Dorsolateral prefrontal cortex (tissue), 122 donors: ENCODE measurements at places on chromosomes 7 and 10.
A peak's percentile ranks its signal among the peaks of the same experiment; 100 is the strongest.

DNA sequence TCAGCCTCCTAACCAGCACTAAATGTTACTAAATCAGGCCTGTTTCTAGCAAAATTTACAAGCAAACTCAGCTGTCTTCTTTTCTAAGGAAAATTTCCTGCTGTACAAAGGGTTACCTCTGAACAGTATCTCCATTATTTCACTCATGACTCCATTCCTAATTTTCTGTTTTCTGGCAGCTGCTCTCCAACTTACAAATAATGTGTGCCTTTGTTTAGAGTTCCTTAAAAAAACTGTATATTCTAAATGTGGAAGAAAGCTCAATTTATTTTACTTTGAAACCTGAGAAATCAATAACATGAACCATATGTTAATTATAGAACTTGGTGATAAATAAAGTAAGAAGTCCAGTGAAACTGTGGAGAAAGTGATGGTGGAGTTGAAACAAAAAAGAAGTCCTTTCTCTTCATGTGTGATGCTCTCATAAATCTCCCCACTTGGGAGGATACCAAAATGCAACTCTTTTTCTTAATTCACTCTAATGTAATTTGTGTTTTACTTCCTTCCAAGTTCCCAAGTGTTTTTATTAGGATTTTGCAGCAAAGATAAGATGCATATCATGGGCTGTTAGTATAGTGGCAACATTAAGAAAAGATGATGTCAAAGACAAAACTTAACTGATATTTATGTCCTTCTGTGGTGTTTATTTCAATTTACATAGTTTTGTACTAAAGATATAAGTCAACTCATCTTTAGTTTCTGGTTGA lies 74.8 kb downstream of the CDK6 start:
- DNase-seq, result no peak

DNA sequence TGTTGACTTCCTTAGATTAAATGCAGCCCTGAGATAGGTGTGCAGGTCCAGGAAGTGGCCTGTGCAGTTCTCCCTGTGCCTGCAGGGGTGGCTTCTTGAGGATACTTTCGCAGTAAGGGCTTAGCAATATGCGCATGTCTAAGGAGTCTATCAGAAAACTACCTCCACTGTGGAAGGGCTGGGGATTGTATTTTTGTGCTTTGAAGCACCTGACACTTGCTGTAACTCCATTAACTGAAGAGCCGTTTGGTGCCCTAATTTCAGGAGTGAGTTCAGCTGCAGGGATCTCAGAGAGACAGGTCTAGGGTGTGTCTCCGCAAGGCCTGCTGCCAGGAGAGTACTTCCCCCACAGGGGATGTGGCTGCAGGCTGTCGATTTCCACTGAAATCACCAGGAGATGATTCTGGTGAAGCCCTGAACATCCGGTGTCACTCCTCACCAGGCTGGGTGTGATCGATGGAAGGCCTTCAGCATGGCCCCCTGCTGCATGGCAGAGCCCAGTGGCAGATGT lies 35.5 kb downstream of the IKZF1 start:
- DNase-seq, result no peak

DNA sequence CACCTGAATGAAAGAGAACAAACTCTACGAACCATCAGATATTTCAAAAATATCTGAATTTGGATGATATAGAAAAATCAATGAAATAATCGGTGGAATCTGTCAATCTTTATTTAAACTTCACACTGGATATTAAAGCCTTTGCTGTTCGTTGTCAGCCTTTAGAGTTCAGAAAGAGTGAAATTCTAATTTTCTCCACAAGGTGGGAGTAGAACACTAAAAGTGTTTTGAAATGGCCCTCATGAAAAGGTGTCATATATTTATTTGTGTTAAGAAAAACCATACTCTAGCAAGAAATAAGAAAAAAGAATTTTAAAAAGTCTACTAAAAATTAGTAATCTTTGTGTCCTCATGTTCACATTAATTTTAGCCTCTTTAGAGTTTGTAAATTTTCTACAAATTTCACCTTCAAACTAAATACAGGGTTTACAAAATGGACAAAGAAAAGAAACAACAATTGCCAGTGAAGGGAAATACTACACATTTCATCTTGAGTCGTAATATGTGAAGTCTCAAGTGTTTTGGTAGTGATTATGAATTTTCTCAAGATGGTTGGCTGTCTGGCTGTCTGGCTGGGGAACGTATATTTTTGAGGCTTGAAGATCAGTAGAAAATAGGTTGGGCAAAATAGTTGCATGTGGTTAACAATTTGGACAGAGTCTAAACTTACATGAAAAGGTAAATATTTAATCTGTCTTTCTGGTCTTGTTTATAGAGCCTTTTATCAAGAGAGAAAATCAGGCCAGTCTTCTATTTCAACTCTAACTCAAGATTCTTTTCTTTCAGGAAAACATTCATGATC lies 43.7 kb downstream of the DNAJB9 start:
- DNase-seq, result no peak

GRCh38 chr7:101935521-101936141 lies 118.2 kb downstream of the CUX1 start:
- no peak for DNase-seq

DNA sequence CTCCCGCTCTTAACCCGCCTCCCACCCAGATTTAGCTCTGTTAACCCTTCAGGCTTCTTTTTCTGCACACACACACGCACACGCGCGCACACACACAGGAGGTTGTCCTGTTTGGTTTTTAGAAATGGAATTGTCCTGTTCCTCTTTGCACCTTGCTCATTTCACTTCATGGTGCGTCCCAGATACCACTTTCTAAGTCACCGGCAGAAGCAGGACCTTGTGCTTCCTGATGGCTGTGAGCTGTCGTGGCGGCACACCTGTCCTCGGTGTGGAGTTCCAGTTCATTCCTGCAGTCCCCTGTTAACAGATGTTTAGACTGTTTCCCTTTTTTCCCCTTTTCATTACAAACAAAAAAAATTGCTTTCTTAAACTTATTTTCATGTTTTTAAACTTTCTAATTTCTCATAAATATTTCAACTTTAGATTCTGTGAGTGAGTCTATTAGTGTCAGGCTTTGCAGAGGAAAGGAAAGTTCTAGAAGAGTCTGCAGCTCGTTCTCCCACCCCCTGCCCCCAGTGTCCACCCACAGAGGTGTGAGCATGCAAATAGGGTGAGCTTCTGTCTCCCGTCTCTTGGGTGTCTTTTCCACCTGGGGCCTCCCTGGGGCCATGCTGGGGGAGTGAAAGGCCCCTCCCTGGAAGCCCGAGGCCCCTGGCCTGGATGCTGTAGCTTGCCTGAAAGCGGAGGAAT lies 85.5 kb downstream of the LHPP start:
- DNase-seq, result no peak

DNA sequence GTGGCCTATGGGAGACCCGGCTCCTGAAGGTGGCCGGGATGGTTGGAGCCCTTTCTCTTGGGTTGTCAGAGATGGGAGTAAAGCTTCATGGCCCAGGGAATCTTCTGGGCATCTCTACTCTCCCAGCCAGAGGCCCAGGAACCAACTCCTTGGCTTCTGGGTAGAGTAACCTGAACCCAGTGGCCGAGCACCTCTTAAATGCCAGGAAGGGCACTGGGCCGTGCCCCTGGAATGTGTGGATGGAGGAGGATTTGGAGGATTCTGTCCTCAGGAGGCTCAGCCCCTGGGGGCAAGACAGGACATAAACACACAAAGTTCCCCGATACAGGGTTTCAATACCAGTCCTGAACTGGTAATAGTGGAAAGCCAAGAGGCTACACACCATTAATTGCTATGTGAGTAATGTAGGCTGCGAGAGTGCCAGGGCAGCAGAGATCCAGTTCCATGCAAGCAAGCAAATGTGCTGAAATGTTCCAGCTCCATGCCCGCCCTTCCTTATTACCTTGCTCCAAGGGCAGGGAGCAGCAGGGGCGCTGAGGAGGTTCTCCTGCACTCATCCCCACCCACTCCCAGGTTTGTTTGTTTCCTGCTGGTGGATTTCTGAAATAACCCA lies 1.2 kb downstream of the PALD1 start:
- DNase-seq, result no peak

- no peak for DNase-seq
These were observed 153.4 kb upstream of the KLF14 start for GRCh38 chr7:130887182-130887956.

DNA sequence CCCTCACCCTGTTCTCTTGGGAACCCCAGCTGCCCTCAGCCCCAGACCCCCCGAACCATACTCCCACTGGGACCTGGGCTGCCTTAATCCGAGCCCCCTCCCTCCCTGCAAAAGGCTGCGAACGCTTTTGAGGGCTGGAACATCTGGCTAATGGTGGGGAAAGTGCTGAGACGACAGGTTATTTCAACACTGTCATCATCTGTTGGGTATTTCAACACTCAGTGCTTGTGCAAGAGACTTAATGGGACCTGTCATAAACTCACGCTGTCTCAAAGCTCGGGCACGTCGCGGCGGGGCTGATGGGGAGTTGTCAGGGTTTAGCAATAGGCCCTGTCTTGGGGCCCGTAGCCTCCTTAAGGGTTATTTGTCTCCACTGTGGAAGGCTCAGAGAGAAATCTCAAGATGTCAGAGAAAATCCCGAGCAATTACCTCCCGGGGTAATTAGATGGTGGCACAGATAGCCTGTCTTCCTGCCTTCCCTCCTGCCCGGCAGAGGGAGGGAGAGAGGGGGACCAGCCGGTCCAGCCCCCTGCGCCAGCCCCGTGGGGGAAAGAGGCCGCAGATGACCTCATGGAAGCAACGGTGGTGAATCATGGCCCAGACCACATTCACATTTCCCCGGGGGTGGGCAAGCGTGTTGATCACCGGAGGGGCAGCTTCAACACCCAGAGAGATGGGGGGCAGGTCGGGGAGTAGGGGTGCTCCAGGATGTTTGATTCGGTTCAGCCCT lies 88.7 kb upstream of the MYL10 start:
- DNase-seq, result no peak

DNA sequence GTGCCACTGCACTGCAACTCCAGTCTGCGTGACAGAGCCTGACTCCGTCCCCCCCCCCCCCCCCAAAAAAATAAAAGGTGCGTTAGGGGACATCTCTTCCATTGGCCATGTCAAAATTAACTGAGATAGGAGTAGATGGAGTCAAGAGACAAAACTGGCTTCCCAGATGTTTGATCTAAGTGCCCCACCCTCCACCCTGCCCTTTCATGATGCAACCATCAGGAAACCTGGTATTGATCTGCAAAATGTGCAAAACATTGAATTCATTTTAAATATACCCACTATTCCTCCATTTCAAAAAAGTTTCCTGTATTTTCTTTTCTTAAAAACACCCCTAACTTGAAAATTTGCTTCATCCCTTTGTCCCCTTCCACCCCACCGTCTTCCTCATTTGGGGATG lies 17.5 kb downstream of the ARID5B start:
- DNase-seq, result no peak

GRCh38 chr7:91114232-91114631 lies 150.0 kb upstream of the FZD1 start:
- DNase-seq, result no peak

DNA sequence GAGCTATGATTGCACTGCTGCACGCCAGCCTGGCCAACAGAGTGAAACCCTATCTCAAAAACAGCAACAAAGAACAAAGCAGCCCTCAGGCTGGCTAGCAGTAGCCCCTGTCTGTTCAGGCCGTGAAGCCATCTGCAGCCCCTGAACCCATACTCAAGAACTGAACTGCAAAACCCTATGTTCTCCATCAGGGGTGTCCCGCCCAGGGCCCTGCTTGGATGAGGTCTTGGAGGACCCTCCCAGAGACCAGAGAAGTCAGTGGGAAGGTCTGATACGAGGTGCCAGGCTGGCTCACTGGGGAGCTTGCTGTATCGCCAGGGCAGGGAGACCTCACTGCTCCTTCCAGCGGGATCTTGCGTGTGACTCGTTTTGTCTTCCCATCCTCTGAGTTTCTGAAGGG lies 39.3 kb downstream of the RBM17 start:
- no peak for DNase-seq

DNA sequence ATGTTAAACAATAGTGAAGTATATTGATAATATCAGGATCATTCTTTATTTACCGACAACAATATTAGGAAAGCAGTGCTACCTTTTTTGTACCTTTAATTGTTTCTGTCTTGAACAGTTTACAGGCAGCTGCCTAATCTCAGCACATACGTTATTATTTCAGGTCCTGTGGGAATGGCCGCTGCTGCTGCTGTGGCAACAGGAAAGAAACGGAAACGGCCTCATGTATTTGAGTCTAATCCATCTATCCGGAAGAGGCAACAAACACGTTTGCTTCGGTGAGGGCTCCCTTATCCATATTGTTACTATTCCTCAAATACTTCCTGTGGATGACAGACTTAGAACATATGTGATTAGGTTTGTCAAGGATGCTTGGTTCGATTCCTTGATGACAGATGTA lies 59.7 kb downstream of the NRF1 start:
- DNase-seq, result no peak

DNA sequence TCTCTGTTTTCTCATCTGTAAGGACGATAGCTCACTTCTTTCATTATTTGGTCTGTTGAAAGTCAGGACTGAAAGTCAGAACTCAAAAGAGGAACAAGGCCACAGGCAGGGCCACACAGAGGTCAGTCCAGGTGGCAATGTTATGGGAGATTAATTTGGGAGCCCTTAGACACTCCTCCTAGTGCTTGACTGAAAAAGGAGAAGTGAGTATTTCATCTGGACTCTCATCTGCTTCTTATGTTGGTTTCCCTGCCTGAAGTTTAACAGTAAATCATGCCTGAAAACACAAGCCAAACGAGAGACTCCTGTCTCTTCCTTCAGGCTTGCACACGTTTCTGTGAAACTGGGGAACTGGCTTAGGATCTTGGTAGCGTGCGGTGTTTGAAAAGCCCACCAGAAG lies 248.5 kb downstream of the BUB3 start:
- no peak for DNase-seq

GRCh38 chr7:148385009-148385682 lies 205.4 kb upstream of the C7orf33 start:
- peak; percentile 71 for DNase-seq

- no peak for DNase-seq
These were observed 64.6 kb downstream of the ALOX5 start for GRCh38 chr10:45438466-45439090.

DNA sequence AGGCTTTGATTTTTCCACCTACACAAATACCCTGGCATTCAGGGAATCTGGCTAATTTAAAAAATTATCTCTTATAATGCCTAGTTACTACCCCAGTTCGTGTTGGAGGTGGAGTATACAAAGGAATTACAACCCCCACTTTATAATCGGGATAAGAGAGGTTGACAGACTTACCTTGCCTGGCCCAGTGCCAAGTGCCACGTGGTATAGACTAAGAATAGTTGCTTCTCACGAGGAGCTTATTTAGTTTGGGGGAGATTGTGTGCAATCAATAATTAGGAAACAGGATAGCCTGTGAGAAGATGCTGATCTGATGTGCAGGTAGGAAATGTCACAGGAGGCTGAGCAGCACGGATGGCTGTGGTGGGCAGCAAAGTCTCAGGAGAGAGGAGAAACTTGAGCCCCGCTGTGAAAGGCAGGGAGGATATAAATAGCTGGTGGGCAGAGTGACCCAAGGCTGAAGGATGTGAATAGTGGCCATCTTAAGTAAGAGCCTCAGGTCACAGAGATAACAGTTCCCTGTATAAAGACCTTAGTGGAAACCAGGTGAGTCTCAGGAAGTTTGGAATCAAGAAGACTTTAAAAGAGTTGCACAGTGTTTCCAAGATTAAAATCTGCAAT lies 11.3 kb upstream of the ATXN7L1 start:
- DNase-seq, result no peak

GRCh38 chr7:754531-755412 lies 27.7 kb upstream of the PRKAR1B start:
- DNase-seq, result no peak
